ENCODE measurements at places on chromosomes 7 and 10. TPM values are rescaled to one million over a fixed set of nuclear protein-coding genes. Genes with fewer than 3 reads are reported as not detected.

The ASAH2 gene
- total RNA-seq: 5.9 TPM

The ZNF425 gene
- total RNA-seq: 4.9 TPM

The HOXA3 gene
- total RNA-seq: 11.3 TPM

The TYW1B gene
- 3.4 TPM for total RNA-seq

GRCh38 chr7:17489961-17490360 is 191.5 kb downstream of the AHR start:
- no peaks in the 10 kb centered on the region for H3K27me3 ChIP-seq
- H3K36me3 ChIP-seq: no peaks in the 10 kb centered on the region
- no peak for DNase-seq

- H3K36me3 ChIP-seq: no peaks in the 10 kb centered on the region
- H3K27me3 ChIP-seq: peaks cover 13% of the 10 kb centered on the region
- no peak overlapping the region for H3K27ac ChIP-seq
- DNase-seq: no peak
- no peak overlapping the region for H3K4me3 ChIP-seq
Observed at GRCh38 chr7:25959168-25959734, 192.7 kb upstream of the NFE2L3 start.

GRCh38 chr10:45471059-45471458 is 97.0 kb downstream of the ALOX5 start:
- no peak overlapping the region for H3K27ac ChIP-seq
- H3K36me3 ChIP-seq: peaks cover 3% of the 10 kb centered on the region
- no peak overlapping the region for H3K4me3 ChIP-seq
- H3K27me3 ChIP-seq: no peaks in the 10 kb centered on the region
- DNase-seq: no peak

GRCh38 chr10:17423632-17424186 is 30.7 kb downstream of the ST8SIA6 start:
- peaks cover 12% of the 10 kb centered on the region for H3K4me1 ChIP-seq
- H3K4me3 ChIP-seq: no peak overlapping the region
- no peak for DNase-seq

DNA sequence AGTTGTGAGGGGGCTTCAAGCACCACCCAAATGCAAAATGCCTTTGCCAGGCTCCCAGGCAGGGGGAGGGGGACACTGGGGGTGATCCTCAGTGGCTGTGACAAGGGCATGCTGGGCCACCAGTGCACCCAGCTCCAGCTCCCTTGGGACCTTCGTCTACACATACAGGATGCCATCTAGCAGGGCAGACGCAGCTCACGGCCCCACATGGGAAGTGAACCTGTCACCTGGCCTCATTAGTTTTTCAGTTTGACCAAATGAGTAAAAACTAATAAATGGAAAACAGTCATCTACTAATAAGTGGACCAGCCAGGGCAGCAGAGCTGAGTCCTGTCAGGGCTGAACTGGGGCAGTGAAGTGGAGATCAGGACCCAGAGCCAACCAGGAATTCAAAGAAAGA is 50.2 kb downstream of the TLL2 start:
- H3K36me3 ChIP-seq: peaks cover 4% of the 10 kb centered on the region
- DNase-seq: no peak
- no peaks in the 10 kb centered on the region for H3K4me1 ChIP-seq
- no peaks in the 10 kb centered on the region for H3K27me3 ChIP-seq
- no peak overlapping the region for H3K27ac ChIP-seq
- no peak overlapping the region for H3K4me3 ChIP-seq

GRCh38 chr10:124087672-124088634 is 5.4 kb downstream of the CHST15 start:
- H3K36me3 ChIP-seq: no peaks in the 10 kb centered on the region
- H3K4me1 ChIP-seq: peaks cover 4% of the 10 kb centered on the region
- no peak overlapping the region for H3K27ac ChIP-seq
- peaks cover 60% of the 10 kb centered on the region for H3K27me3 ChIP-seq
- DNase-seq: no peak

- H3K36me3 ChIP-seq: no peaks in the 10 kb centered on the region
- H3K27ac ChIP-seq: no peak overlapping the region
- no peak for DNase-seq
- no peak overlapping the region for H3K4me3 ChIP-seq
- no peaks in the 10 kb centered on the region for H3K4me1 ChIP-seq
- H3K27me3 ChIP-seq: no peaks in the 10 kb centered on the region
Observed at GRCh38 chr7:81871606-81872265, 101.9 kb upstream of the HGF start.

- no peak overlapping the region for H3K4me3 ChIP-seq
- H3K36me3 ChIP-seq: no peaks in the 10 kb centered on the region
- no peaks in the 10 kb centered on the region for H3K27me3 ChIP-seq
- no peak overlapping the region for H3K27ac ChIP-seq
Observed at GRCh38 chr10:95485056-95485844, 75.9 kb downstream of the SORBS1 start.

- H3K27me3 ChIP-seq: no peaks in the 10 kb centered on the region
- peaks cover 51% of the 10 kb centered on the region for H3K4me1 ChIP-seq
- DNase-seq: no peak
- no peak overlapping the region for H3K4me3 ChIP-seq
Observed at GRCh38 chr7:121954803-121955202, 81.8 kb downstream of the PTPRZ1 start.

DNA sequence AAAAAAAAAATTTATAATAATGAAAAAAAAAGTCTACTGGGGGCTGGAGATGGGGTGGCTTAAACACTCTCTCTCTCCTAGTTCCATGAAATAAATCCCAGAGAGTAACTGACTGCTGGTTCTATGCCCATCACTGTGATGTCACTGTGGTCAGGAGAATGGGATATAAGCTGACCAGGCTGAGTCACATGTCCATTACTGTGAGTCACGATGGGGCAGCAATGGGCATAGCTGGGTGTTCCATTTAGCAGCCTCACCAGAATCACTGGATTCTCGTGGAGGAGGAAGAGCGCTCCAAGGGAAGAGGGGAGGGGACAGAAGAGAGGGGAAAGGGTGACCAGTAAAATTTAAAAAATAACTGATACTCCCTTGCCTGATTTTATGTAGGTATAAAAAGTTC is 37.1 kb downstream of the MASTL start:
- no peak overlapping the region for H3K4me3 ChIP-seq
- DNase-seq: no peak
- no peaks in the 10 kb centered on the region for H3K36me3 ChIP-seq

- no peak overlapping the region for H3K27ac ChIP-seq
- H3K36me3 ChIP-seq: peaks cover 15% of the 10 kb centered on the region
- H3K4me1 ChIP-seq: no peaks in the 10 kb centered on the region
- DNase-seq: no peak
- H3K4me3 ChIP-seq: no peak overlapping the region
- H3K27me3 ChIP-seq: no peaks in the 10 kb centered on the region
Observed at GRCh38 chr10:17092986-17093803, 36.4 kb downstream of the CUBN start.
